Stimulated activated CD8-positive, alpha-beta memory T cell treated with anti-CD3 and anti-CD28 coated beads, Interleukin-4, amount 100 ng/mL, for 4 hours (primary cell): ENCODE measurements at places on chromosomes 11 and 22.

DNA sequence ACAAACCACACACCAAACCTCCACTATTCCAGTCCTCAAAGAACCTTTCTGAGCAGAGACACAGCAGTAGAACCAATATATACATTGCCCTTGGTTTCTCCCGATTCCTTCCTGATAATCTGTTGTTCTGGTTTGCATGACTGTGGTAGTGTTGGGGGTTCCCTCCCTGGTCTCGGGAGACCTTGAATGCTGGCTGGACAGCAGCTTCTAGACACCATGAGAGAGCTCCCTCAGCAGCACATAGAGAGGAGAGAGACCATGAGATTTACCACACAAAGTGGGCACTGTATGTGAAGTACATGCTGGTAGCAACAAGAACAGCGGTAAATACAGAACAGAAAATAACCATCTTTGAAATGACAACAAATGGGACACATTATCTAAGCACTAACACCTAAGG, 2.6 kb downstream of the C11orf91 start:
- DNase-seq = no peak

GRCh38 chr11:86118253-86118652, 49.4 kb upstream of the PICALM start:
- DNase-seq = no peak

DNA sequence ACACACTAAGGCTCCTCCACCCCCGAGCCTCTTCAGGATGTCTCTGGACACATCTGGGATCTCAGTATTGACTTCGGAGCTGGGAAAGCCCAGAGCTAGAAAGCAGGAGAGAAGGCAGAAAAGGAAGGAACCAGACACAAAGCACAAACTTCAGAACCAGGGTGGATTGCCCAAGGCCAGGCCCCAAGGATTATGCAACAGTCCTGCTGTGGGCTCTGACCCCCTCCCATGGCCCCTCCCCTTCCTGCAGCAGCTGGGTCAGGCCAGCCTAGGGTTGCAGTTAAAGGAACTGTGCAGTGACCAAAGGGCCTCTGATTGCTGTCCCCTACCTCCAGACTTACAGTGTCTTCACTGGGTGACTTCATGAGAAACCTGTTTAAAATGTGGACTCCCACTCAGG, 5.3 kb downstream of the KCNE3 start:
- no peak for DNase-seq

- DNase-seq = no peak
Measured at GRCh38 chr11:61962213-61963015, 5.0 kb downstream of the FTH1 start.

DNA sequence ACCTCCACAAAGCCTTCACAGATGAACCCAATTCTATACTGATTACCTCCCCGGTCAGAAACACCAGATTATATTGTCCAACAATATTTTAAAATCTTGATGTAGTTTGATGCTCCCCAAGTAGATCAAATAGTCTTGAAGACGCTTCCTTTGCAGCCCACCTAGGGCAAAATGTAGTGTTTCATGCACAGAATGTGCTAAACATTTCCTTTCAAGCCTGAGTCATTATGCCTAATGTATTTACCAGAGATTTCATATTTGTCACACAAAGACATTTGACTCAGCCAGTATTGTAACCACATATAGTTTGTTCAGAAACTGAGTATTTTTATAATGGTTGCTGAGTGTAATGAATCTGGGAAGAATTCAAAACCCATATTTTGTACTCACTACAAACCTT, 1396.8 kb downstream of the LRRC4C start:
- no peak for DNase-seq

DNA sequence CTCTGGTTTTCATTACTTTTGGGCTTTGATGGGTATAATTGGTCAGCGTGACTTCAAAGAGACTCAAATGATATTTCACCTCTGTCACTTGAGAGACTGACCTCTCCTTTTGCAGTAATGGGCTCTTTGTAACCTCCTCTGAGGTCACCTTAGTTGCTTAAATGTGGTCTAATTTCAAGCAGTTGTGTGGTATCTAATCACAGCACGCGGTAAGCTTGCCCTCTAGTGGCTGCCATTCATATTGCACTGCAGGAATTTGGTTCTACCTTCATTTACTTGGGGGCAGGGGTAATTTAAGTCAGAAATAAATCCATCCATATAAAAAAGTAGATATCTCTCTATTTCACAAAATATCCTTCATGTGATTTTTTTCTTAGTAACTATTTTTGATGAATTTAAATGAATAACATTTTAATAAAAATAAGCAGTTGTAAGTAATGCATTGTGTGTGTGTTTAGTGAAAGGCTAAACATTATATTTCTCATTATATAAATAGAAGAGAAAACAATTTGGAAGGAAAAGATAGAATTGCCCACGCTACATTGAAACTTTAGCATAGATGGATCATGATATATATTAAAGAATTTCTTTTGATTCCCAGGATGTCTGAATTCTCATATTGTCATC, 55.0 kb upstream of the ANO3 start:
- peak; percentile 7 for DNase-seq

- DNase-seq = no peak
Measured at GRCh38 chr22:41660416-41660815, 28.3 kb downstream of the SNU13 start.

GRCh38 chr22:33476716-33477115, 418.5 kb upstream of the SYN3 start:
- no peak for DNase-seq

- DNase-seq = no peak
Measured at GRCh38 chr11:110691926-110692325, 20.3 kb downstream of the ARHGAP20 start.

- no peak for DNase-seq
Measured at GRCh38 chr11:134750619-134751018, 338.6 kb upstream of the B3GAT1 start.

- DNase-seq = no peak
Measured at GRCh38 chr11:66728693-66729385, at the start of gene SPTBN2. TSS of gene SPTBN2 (minus strand) at chr11:66729216. CDS start at chr11:66721240, 7,976 bp downstream.

- no peak for DNase-seq
Measured at GRCh38 chr22:40015358-40015976, 20.7 kb downstream of the FAM83F start.

- DNase-seq = no peak
Measured at GRCh38 chr11:123299721-123300120, 104.7 kb upstream of the CLMP start.

DNA sequence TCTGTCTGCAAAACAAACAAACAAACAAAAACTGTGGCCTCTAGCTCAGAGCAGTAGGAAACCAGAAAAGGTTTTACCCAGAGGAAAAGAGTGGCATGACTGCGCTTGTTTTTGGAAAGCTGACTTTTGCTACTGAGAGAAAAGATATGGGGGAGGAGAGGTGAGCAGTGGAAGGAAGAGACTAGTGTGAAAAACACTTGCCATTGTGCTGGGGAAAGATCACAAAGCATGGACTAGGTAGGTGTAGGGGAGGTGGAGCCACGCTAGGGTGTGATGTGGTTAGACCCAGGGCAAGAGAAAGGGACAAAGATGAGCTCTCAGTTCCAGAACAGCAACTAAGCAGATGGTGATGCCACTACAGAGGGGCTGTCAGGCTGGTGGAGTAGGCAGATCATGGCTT, 319.2 kb downstream of the LARGE1 start:
- no peak for DNase-seq

DNA sequence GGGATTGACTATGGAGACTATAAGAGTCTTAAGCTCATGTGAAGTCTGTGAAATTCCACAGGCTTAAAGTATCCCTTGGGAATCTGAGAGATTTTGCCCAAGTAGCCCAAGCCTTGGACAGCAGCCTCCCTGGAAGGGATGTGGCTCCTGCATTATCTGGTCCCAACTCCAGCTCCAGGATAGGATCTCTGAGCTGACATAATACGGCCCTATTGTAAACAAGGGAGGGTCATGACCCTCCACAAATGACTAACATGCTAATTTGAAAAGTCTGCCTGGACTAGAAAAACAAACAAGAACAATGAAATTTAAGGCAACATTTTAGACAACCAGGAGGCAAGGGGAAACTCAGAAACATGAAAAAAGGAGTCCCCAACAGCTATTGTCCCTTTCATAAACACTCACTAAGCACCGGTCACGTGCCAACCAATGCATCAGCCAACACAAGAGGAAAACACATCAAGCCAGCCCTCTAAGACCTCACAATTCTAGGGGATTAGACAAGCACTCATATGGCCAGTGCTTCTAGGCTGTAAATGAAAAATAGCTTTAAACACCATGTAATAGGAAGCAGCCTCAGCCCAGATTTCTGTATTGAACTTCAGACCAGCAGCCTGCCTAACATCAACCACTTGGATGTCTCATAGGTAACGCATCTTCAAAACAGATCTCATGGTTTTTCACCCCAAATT, 101.2 kb upstream of the TIMP3 start:
- DNase-seq = no peak

DNA sequence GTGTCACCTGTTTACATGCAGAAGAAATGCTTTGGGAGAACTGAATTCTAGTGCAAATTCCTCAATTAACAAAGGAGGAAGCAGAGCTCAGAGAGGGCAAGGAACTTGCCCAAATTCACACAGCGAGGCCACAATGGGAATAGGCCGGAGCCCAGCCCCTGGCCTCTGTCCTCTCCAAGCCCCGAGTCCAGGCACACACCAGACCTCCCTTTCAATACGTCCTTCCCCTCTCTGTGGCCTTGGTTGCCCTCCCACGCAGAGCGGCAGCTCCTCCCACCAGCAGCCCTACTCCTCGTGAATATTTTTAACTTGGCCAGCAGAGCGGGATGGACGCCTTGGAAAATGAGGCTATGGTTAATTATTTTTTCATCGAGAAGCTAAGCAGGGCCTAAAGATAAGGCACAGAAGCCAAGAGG, 1.6 kb upstream of the CARD10 start:
- DNase-seq = no peak

GRCh38 chr11:35463331-35463751, 44.0 kb upstream of the SLC1A2 start:
- DNase-seq = no peak

GRCh38 chr11:68632802-68633201, 51.5 kb upstream of the GAL start:
- DNase-seq = no peak

GRCh38 chr22:45709866-45710265, 38.2 kb downstream of the ATXN10 start:
- DNase-seq = no peak

- no peak for DNase-seq
Measured at GRCh38 chr11:114606003-114606801, 10.6 kb upstream of the NXPE4 start.

- DNase-seq = no peak
Measured at GRCh38 chr11:78063440-78064181, at the start of gene THRSP. TSS of gene THRSP (plus strand) at chr11:78063861. CDS start at chr11:78063882, 21 bp downstream.

GRCh38 chr22:37426706-37427134, 559 bp downstream of the ELFN2 start:
- no peak for DNase-seq

GRCh38 chr11:3037040-3037944, 19.9 kb downstream of the CARS1 start:
- DNase-seq = no peak

DNA sequence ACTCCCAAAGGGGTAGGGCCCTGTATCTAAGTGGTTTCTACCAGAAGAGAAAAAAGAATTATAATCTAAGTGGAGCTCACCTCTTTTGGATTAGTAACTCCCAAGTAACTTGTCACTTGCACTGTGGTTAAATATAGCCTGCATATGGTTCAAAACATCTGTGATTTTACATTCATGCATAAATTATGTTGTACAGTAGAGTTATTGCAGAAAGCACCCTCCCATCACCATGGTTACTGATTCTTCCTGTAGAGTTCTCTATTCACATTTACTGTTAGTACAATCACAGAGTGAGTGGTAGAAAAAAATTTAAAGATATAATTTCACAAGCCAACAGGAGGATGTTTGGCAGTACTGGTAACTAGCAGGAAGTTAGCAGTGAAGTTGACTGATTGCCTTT, 80.4 kb downstream of the LRRC4C start:
- DNase-seq = no peak

DNA sequence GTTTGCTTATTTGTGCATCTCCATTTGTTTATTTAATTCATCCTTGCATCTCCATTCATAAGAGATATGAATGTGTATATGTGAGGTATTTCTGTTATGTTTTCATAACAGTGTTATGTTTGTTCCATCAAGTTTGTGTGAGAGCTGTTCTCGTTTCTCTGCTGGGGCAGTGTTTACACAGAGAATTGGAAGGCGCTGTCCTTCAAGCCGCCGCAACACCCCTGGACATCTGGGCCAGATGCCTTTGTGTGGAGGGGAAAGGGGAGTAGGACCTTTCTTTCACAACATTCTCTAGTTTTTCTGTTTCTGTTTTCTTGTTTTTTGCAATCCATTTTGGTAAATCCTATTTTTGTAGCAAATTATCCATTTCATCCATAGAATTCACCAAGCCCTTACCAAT, 7.0 kb upstream of the TM7SF2 start:
- DNase-seq = no peak

DNA sequence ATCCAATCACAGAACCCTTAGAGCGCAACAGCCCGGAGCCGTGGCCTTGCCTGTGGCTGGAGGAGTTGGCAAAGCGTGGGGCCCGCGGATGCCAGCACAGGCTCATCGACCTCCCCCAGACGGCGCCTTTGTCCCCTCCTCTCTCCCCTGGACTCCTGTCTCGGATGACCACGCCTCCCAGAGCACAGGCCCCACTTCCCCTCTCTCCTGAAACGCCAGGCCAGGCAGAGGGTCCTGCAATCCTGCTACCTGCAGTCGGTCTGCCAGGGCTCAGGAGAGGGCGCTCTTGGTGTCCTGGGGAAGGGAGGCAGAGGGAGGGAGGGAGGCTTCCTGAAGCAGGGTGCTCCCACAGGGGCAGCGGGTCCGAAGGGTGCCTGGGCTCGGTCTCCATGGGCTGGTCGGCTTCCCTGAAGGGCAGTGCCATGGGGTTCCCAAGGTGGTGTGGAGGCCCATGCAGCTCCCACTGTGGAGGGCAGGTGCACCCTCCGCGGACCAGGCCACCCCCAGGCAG, 16.6 kb upstream of the TTLL12 start:
- no peak for DNase-seq

DNA sequence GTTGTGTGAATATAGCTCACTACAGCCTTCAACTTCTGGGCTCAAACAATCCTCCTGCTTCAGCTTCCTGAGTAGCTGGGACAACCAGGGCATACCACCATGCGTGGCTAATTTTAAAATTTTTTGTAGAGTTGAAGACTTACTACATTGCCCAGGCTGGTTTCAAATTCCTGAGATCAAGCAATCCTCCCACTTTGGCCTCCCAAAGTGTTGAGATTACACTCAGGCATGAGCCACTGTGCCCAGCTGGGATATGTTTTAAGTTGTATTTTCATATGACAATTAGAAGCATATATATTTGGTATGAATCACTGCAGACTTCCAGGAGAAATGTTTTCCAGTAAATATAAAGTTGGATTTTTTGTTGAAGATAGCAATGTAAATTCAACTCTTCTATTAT, 15.4 kb downstream of the DDX10 start:
- DNase-seq = no peak

DNA sequence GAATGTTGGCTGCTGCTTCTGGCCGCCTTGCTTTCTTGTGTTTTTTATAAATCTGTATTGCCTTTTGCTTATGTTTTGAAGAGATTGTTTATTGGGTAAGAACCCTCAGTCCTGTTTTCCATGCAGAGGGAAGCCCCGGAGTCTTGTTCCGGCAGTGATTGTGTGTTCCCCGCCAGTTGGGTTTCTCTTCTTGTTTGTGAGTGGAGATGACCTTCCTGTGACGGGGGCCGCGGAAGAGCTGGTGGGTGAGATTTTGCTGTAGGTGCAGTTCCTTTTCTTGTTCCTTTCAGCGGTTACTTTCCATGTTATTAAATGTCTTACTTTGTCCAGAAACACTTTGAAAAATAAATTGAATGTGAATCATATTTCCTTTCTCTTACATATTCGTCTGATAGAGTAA, 8.3 kb downstream of the TBC1D22A start:
- DNase-seq = no peak
